Right renal cortex interstitium (tissue), 3 donors: ENCODE measurements at places on chromosomes 7 and 10. TPM values are rescaled to one million over a fixed set of nuclear protein-coding genes. Genes with fewer than 3 reads are reported as not detected.

- DNase-seq, result no peak
Measured at GRCh38 chr7:122038904-122039303, 105.1 kb downstream of the AASS start.

- DNase-seq, result no peak
Measured at GRCh38 chr10:133365461-133366129, 7.6 kb downstream of the ECHS1 start.

GRCh38 chr7:9181356-9181755, 747.9 kb downstream of the NXPH1 start:
- no peak for DNase-seq

- DNase-seq, result no peak
Measured at GRCh38 chr10:7405637-7406036, 5.2 kb downstream of the SFMBT2 start.

GRCh38 chr7:49611951-49612350, 161.5 kb upstream of the VWC2 start:
- DNase-seq, result no peak

GRCh38 chr10:84826704-84827103, 498.3 kb downstream of the CCSER2 start:
- no peak for DNase-seq

DNA sequence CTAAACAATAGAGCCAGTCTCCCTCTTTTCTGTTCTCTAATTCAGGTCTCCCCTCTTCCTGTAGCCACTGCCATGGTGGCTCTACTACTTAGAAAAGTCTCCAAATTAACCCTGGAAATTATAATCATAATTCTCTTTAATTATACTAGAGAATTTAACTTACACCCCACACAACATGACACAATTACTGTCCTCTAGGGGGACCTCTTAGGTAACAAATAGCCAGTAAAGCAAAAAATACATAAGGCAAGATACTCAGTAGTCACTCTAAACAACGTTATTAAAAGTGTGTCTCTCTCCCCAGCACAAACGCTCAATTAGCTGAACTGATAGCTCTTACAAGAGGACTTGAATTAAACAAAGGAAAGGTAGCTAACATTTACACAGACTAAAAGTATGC, 44.3 kb upstream of the ZNF107 start:
- DNase-seq, result no peak

- no peak for DNase-seq
Measured at GRCh38 chr7:32412471-32412870, 77.7 kb downstream of the LSM5 start.

DNA sequence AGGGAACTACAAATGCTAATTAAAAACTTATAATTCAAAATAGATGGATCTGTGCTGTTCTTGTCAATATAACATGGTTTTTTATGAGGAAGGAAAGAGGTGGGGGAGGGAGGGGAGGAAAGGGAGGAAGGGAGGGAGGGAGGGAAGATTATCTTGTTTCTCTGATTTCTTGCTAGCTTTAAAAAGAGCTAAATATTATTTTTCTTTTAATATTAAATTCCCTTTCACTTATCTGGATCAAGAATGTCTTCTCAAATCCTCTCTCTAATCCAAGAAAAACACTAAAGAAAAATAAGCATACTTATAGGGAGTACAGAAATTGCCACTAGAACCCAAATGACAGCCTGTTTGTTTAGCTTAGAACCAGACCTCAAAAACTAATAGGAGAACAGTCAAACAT, 55.2 kb downstream of the LRRN3 start:
- no peak for DNase-seq

GRCh38 chr7:119351320-119351719, 921.7 kb upstream of the KCND2 start:
- no peak for DNase-seq

DNA sequence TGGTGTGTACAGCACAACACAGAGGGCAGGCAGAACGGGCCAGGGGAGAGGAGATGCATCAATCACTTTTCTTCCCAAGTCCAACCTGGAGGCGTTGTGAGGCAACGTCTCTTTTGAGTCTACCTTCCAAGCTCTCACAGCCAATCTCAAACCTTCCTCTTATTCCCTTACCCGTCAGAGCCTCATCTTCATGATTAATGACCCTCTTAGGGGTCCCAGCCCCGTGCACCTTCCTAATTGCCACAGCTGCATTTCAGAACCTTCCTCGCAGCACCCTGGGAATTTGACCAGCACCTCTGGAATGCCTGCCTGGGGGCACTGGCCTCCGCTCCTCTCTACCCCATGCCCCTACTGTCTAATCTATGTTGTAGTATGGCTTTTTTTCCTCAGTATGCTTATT, 169.3 kb upstream of the PRR15 start:
- DNase-seq, result no peak

DNA sequence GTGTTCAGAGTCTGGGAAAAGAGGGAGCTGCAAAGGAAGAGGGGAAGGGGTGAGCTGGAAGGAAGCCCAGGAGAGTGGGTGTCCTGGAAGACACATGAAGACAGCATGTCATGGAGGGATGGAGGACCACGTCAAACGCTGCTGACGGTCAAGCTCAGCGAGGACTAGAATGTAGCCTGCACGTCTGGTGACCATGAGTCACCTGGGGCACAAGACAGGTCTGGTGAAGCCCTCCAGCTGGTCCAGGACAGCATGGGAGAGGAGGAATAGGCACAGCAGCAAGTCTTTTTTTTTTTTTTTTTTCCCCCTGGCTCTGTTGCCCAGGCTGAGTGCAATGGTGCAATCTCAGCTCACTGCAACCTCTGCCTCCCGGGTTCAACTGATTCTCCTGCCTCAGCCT, 19.6 kb upstream of the AMZ1 start:
- no peak for DNase-seq

DNA sequence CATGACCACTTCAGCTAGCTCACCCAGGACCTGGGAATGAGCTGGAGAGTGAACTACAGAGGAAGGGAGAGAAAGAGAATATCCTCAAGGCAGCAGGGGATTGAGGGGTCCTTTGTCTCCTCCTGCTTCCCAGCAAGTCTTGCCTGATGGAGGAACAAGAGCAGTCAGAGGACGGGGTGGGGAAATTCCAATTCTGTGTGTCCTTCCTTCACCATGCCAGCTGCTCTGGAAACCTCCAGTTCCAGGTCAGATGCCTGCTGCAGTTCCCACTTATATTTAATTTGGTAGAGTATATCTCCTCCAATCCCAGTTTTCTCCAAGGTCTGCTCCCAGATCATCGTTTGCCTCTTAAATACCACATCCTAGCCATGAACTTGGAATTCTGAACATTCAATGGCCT, 21.4 kb upstream of the LEP start:
- DNase-seq, result no peak

The MRC1 gene
- 11.6 TPM for polyA plus RNA-seq
